ENCODE measurements at places on chromosomes 13 and 19.

GRCh38 chr13:99087954-99088491, 110.2 kb upstream of the DOCK9 start:
- peak; percentile 35 for DNase-seq

DNA sequence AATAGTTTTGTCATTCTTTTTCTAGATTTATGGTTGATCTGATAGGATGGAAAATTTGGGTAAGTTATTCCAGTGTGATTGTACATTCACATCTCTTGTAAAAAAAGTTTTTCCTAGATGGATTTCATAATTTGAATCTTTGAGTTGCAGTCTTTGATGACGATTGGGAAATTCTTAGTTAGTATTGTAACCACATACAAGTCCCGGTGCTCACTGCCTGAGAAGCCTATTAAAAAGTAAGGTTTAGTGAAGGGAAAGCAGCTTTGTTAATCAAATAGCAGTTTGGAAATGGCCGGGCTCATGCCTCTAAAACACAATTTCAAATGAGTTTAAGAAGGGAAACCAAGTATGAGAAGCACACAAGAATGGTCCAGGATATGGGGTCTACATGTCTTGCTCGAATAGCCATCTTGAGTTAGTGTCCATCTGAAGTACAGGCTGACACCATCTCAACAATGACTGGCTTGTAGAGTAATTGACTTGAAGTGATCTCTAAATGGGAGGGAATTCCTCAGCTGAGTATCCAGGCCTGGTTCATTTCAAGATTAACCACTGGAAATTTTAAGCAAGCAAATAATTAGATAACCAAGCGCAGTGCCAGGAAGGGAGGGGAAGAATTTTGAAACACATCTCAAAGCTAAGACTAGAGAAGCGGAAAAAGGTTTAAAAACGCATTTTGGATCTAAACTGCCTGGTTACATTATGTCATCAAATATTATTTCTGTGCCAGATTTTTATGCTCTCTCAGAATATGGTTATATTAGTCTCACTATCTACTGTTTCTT, 1145.6 kb upstream of the MIR17HG start:
- no peak for DNase-seq

- DNase-seq, result no peak
Observed at GRCh38 chr13:26412936-26413716, 144.4 kb upstream of the WASF3 start.

DNA sequence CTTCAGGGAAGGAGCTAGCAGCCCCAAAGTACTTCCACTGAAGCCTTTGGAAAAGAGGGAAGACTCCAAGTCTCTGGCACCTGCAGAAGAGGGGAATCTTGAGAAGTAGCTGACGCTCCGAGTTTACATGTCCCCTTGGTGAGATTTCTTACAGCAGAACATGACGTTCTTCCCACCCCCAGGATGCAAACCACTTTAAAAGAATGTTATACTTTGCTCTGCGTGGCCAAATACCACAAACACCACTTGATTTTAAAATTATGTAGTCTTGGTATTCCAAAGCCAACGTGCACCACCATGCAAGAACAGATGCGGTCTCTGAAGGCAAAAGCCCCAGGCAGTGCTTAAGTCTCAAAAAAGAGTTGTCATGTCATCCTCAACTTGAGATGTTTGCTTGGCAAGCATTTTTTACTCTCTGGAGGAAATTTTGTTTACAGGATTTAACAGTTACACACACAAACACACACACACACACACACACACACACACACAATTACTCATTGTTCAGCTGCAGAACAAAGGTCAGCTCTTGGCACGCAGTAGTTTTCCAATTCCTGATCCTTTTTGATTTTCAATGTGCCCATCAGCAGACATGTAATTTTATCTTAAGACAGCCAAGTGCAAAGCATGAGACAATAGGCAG, 106.1 kb downstream of the RGCC start:
- no peak for DNase-seq

DNA sequence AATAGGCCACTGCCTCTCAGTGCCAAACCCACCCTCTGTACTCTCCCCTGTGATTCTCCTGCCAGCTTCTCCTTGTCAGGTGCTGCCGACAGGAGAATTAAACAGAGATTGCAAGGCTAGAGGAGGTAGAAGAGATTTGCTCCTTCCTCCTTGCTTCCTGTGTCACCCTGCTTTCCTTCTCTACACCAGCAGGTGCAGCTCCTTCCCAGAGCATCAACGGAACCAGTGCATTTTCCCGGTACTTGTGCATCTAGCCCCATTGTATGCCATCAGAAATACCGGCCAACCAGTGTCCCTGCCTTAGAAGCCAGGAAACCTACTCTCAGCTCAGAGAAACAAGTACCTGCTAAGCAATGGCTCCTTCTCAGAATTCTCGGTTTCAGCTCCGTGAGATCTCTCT, 253.2 kb downstream of the SUCLA2 start:
- no peak for DNase-seq

DNA sequence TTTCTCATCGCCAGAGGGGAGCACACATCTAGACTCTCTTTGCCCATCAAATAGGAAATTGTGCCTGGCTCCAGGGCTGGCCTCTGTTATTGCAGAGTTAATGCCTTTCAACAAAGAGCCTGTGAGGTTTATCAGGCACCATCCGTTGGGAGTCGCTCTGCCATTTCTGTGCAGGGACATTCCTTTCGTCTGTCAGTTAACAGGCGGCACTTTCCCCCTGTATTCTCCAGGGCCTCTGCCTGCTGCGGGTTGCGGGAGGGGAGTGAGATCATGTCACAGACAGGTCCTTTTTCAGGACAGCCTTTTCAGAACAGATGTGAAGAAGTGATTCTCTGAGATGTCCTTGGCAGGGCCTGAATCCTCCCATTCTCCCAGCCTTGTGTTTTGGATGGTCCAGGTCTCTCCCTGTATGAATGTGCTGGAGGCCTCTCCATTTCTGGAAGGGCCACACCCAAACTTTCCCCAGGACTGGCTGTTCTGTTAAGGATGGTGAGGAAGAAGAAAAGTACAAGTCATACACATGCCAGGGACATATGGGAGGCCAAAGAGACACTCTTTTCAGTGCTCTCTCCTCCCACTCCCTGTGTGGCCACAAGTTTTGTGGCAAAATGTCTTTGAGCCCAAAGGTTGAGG, 14.9 kb downstream of the SERP2 start:
- DNase-seq, result no peak
